ENCODE measurements at places on chromosomes 6 and 20.

GRCh38 chr6:113907102-113907815, 50.1 kb downstream of the MARCKS start:
- DNase-seq: no peak

DNA sequence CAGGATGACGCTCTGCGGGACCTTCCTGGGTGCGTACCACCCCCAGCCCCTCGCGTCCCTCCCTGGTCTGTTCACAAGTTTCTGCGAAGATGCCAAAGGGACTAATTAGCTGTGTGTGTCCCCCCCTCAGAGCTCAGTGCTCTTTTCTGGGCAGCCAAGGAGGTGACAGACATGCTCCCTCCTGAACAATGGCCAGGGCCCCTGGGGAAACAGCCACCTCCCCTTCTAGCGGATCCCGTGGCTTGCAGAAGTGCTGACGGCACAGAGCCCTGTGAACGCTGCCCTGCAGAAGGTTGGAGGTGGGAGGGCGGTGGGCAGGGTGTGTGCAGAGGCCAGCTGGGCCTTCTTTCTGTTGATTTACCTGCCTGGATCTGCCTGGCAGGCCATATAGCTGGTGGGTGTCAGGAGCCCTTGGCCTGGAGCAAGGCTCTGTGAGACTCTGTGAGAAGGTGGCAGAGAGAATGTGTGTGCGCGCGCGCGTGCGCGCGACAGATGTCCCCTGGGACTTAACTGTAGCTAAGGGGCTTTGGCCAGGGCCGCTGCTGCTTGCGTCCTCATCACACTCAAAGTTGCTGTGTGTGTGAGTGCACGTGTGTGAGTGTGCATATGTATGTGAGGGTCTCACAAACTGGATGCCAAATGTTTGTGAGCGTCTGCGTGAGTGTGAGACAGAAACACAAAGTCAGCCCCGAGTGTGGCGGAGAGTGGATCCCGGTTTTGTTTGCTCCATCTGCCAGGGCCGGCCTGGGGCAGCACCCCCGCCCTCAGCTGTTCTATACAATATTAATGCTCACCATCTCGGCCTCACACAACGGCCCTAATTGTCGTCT, 3.5 kb upstream of the MYT1 start:
- no peak for DNase-seq

DNA sequence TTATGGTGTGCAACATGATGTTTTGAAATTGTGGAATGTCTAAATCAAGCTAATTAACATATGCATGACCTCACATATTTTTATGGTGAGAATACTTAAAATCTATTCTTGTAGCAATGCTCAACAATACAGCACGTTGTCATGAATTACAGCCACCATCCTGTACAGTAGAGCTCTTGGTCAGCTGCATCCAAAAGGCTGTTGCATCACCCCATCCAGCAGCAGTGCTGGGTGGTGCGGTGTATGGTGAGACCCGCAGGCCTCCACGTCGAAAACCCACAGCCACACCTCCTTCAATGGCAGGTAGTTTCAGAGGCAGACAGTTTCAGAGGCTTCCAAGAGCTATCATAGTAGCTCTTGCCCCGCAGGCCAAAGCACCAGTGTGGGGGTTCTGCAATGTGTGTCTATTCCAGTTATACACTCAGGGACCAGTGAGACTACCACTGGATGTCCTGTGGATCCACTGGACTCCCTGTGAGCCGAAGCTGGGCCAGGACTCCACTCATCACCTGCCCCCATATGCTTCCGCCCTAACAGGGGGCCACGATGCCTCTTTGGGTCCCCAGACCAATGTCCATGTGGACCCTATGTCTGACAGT, 23.4 kb downstream of the PACSIN1 start:
- no peak for DNase-seq

DNA sequence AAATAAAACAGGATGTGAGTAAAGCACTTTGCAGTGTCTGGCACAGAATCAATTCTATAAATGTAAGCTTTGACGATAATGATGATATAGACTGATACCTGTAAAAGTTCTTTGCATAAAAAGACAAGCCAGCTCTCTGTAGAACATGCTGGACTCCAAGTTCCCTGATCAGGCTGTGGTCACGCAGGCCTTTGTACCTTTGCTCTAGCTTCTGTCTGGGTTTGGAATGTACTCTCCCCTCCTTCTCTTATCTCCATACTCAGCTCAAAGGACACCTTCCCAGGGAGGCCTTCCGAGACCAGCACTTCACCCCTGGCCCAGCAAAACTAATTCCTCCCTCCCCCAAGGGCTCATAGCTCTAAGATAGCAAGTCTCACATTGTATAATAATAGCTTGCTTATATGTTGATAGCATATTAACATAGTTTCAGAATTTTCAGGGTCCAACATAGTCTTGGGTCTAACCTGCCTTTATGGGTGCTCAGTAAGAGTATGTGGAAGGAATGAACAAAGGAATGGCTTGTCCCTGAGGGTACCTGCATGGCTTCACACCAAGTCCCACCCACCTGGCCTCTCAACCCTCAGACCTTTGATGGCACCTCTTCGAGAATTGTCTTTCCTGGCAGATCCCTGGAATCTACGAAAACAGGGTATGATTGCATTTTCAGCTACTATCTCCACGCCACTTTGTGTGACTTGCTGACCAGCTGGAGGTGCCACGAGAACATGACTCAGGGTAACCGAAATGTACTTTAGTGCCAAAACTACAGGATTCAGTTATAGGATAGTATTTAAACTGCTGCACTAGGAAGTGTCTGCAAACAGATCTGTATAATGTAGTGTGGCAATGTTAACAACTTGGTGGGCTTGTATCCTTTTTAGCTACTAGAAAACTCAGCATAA, 41.7 kb upstream of the PIM1 start:
- DNase-seq: no peak

GRCh38 chr6:144843701-144844100, 558.6 kb downstream of the UTRN start:
- no peak for DNase-seq

DNA sequence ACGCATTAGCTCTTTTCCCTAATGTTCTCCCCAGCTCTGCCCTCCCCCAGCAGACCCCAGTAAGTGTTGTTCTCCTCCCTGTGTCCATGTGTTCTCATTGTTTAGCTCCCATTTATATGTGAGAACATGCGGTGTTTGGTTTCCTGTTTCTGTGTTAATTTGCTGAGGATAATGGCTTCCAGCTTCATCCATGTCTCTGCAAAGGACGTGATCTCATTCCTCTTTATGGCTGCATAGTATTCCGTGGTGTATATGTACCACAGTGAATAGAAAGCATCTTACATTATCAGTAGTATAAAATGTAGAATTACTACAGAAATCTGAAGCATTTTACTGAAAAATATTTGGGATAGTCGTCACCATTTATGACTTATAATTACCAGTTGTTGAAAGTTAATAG, 21.8 kb downstream of the HLA-DRA start:
- no peak for DNase-seq

GRCh38 chr20:47351643-47352331, 4.7 kb downstream of the ZMYND8 start:
- DNase-seq: no peak
